ENCODE measurements at places on chromosomes 1 and 21. TPM values are rescaled to one million over a fixed set of nuclear protein-coding genes. Genes with fewer than 3 reads are reported as not detected.

The AZIN2 gene
- total RNA-seq: 2.6 TPM

The PGLYRP3 gene
- not detected for total RNA-seq

The OR2T6 gene
- not detected for total RNA-seq

The HMCN1 gene
- 1.8 TPM for total RNA-seq

The PCNT gene
- 29.3 TPM for total RNA-seq

The SLAMF1 gene
- not detected for total RNA-seq

The TMCC2 gene
- 3.9 TPM for total RNA-seq

The E2F2 gene
- 1.9 TPM for total RNA-seq

DNA sequence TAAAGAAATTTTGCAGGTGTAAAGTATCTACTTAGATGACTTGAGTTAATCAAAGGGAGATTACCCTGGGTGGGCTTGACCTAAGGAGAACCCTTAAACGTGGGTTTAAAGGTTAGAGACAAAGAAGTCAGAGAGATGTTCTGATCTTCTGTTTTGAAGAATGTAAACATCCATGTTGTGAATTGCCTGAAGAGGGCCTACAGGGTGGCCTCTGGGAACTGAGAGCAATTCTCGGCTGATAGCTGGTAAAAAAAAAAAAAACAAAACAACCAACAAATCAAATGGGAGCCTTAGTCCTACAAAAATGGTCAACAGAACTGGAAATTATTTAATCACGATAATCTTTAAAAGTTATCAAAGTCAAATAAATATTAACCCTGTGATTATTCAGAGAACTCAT lies 89.4 kb upstream of the BCL10 start:
- DNase-seq: no peak

GRCh38 chr1:107451715-107452114 lies 310.9 kb downstream of the NTNG1 start:
- DNase-seq: no peak

DNA sequence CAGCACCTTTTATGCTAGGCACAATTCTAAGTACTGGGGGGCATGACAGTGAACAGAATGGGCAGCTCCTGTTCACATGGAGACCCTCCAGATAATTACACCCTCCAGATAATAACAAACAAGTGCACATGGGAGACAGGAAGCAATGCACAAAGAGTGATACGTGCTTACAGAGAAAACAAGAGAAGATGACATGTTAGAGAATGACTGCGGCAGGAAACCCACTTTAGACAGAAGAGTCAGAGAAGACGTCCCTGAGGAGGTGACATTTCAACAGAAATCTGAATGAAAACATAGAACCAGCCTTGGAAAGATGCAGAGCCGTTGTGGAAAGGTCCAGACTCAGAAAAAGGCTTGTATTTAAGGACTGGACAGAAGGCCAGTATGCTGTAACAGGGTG lies 54.7 kb upstream of the ARTN start:
- DNase-seq: no peak

DNA sequence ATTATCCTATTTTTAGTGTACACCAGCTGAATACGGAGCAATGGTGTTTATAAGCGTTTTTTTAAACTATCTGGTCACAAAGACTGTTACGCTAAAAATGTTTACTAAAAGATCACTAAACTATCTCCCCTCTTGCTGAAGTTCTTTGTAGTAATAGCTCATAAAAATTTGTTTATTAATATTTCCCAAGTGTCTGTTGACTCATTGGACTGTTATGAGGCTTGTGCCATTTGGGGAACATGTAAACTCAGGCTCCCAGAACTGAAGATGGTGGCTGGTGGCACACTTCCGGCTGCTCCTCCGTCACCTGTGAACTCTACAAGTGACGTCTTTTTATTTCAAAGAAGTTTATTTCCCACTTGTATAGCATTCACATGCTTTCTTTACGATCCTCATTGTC lies 46.3 kb downstream of the AIDA start:
- peak; percentile 21 for DNase-seq

DNA sequence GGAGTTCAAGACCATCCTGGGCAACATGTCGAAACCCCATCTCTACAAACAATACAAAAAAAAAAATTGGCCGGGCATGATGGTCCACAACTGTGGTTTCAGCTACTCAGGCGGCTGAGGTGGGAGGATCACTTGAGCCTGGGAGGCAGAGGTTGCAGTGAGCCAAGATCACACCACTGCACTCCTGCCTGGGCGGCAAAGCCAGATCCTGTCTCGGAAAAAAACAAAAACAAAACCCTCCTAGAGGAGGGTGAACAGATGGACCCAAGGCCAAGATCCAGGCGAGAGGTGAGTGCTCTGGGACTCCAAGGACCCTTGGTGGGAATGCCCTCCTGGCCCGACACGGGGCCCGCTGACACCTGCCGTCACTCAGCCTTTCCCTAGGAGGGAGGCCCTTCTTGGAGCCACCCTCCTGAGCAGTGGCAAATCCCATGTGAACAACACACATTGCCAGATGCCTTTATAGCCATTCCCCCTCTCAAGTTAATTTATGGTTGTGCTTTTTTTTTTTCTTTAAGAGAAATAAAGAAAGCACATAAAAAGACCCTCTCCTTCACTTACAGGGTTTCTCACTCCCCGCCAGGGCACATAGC lies 380 bp downstream of the TFF2 start:
- no peak for DNase-seq

GRCh38 chr1:225476100-225476511 lies 48.3 kb upstream of the LBR start:
- no peak for DNase-seq

- DNase-seq: peak; percentile 91
Measured at GRCh38 chr1:244353551-244354091, 98.1 kb downstream of the ADSS2 start.

GRCh38 chr1:86868477-86868876 lies 45.4 kb downstream of the SELENOF start:
- no peak for DNase-seq

- DNase-seq: no peak
Measured at GRCh38 chr1:87231703-87232367, 96.8 kb upstream of the LMO4 start.

- DNase-seq: peak; percentile 96
Measured at GRCh38 chr1:183635606-183636333, at the start of gene ARPC5. ARPC5 (minus strand) TSS chr1:183635783; CDS start chr1:183635659, 124 bp downstream.

DNA sequence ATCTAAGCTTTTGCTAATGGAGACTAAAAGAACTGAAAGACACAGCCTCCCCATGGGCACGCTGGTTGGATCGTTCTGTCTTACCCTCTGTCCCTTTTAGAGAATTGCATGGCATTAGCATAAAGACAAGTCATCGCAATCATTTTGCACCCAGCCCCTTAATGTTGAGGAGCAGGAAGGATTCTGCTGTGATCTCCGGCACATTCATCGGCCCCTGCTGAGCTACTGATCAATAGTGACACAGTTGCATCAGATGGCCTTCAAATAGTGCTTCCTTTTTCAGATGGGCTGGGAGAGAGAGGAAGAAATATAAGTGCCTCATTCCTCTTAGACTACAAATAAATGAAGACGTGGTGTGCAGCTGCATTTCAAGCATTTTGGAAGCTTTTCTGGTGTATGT lies 75.4 kb downstream of the NOS1AP start:
- no peak for DNase-seq

DNA sequence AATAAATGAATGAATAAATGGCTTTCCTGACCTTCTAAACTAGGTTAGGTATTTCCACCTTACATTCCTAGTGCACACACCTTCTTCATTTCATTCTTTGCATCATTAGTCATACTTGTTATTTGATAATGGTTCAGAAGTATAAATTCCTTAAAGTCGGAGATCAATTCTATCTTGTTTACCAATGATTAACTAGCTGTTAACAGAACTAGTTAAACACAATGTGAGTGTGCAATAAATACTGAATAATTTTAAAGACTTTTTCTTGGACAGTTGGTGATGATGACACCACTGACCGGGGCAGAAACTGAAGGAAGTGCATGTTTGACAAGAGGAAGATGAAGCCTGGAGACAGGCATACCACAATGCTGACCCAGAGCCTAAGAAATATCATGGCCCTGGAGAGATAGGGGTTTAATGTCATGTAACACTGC lies 207.1 kb upstream of the DEPDC1 start:
- DNase-seq: no peak

- DNase-seq: no peak
Measured at GRCh38 chr1:64880449-64880848, 85.9 kb downstream of the JAK1 start.

GRCh38 chr1:77739235-77739634 lies 20.4 kb downstream of the USP33 start:
- DNase-seq: no peak

DNA sequence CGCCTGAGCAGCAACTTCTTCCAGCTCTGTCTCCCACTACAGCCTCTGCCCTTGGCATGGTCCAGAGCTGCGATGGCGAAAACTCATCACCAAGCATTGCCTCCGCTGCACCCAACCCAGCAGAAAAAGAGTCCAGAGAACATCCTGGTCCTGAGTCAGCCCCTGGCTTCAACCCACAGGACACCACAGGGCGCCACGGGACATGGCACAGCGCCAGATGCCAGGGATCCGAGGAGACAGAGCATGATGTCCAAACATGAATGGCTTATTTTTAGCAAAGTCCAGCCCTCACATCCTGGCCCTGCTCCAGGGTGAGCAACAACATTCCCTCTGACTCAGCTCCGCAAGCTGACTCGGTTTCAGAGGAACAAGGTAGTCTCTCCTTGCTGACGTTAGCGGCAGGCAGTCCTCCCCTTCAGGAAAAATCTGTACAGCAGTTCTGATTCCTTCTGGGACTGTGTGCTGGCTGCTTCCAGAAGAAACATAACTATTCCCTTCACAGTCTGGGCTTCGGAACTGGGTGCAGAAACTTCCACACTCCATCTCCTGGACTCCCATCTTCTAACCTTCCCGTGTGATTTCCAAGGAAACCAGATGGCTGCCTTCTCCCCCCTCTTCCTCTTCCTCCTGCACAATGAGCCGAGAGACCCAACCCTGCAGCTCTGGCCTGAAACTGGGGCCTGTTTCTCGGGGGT lies 131.3 kb downstream of the TOMM20 start:
- peak; percentile 100 for DNase-seq

DNA sequence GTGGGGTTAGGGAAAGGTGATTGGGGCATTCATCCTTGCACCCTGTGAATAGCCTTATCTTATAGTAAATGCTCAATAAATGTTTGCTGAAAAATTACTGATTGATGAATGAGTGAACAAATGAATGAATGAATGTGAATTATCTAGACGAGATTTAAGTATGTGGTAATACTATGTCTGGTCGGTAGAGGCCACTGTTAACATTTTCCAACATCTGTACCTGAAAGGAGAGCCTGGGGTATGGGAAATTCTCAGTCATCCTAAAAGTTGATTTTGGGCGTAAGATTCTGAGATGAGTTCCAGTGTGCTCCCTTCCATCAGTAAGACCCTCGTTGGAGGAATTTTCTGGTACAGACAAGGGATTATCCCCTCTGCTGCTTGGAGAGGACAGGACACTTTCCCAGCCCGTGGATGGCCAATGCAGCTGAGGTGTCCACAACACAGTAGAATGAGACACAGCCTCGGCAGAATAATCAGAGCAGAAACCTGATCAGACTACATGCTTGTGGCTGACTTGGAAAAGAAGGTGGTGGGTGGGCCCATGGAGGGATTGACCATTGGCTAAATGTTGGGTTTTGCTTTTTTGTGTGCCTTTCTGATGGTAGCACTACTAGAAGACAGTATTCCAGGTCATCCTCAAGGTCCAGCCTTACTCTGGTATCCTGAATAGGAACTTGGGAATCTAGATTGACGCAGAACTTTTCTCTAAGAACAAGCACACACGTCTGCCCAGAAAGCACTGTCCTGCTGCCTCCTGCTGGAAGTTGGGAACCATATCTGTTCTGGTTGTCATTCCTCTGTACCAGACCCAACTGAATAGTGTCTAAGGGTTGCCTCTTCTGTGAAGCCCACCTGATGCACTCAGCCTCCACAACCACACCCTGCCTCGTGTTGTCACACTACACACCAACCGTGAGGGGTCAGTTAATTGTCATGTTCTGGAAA lies 262.0 kb downstream of the TNR start:
- DNase-seq: no peak

DNA sequence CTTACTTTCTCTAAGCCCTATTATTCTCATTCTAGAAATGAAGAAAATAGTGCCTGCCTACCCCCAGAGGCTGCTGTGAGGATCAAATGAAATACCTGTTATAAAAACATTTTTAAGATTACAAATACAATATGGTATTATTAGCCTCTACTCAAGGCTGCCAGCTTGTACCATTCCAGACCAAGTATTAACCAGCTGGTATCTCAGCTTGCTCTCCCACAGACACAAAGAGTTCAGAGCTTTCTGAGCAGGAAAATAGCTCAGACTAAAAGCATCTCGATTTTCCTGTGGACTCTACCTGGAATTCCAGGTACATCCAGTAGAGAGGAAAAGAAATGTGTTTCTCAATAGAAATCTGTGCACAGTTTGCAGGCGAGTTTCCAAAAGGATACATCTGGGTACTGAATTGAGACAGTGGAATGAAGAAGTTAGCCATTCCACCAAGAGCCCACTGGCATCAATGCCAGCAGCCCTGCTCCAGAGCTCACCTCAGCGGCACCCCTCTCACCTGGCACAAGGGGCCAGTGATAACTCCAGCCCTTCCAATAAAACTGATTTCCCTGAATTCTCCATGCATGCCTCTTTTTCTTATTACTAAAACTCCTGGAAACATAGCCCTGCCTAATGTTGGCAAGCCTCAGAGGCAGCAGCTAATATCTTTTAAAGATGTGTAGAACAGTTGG lies 31.0 kb downstream of the TGFBR3 start:
- no peak for DNase-seq

DNA sequence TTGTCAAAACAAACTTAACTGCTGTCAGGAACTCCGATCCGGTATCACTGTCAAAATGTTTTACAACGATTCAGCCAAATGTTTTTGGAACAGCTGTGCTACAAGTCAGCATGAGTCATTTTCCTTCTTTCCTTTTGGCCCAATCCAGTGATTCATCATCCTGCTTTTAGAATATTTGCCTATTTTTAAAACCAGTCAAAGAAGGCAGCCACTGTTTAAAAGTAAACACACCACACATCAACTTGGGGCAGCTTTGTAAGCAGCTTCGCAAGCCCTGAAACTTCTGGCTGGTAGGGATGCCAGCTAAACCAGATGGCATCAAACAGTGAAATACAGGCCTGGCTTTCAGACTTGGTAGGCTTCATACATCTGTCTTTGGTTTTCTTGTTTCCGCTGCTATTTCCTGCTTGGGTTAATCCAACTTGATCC lies 14.9 kb downstream of the MAP3K7CL start:
- DNase-seq: peak; percentile 90

GRCh38 chr1:98210064-98210463 lies 289.2 kb upstream of the DPYD start:
- peak; percentile 89 for DNase-seq

- DNase-seq: no peak
Measured at GRCh38 chr1:68319907-68320306, 87.6 kb upstream of the WLS start.

GRCh38 chr21:40067751-40068150 lies 200.5 kb downstream of the PCP4 start:
- DNase-seq: no peak

DNA sequence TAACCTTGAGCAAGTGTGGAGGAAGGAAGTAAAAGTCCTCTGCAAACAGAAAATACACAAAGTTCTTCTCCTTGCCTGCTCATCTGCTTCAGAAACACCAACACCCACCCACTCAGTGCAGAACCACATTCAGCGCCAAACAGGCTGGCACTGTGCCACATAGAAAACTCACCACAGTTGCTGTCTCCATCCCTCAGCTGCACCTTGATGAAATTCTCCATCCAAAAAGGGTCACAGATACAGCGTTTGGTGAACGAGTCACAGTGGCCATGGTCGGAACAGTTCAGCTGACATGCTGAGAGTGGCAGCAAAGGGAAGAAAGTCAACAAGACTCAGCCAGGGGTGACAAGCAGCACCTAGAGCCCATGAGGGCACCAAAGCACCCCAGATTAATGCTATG lies 114.5 kb downstream of the KIAA0319L start:
- no peak for DNase-seq

GRCh38 chr1:80023358-80023757 lies 1016.8 kb upstream of the ADGRL4 start:
- no peak for DNase-seq
